ENCODE measurements at places on chromosomes 4 and X.

DNA sequence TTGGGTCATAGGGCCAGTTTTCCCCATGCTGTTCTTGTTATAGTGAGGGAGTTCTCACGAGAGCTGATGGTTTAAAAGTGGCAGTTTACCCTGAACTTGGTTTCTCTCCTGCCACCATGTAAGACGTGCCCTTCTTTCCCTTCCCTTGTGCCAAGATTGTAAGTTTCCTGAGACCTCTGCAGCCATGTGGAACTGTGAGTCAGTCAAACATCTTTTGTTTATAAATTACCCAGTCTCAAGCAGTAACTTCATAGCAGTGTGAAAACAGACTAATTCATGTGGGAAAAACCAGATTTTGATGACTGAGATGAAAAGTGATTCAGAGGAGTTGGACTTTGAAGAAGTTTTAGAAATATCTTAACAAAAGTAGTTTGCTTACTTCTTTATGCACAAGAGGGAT is 101.4 kb downstream of the ARHGAP10 start:
- DNase-seq, result no peak

DNA sequence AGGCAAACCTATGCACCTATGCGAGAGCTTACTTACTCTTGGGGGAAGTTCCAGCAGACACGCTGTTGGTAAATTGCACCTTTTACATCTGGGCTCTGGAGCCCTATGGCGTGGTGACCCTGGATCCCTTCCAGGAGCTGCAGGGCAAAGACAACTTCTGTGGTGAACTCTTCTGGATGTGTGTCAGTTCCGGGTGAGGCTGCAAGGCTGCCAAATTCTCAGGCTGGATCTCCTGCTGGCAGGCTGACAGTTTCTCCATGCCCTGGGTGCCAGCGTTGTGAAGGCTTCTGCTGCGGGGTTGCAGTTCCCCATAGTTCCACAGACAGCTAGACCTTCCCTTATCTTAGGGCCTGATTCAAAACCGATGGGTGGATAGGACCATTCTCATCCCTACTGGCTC is 37.9 kb downstream of the RAP2C start:
- DNase-seq, result no peak

DNA sequence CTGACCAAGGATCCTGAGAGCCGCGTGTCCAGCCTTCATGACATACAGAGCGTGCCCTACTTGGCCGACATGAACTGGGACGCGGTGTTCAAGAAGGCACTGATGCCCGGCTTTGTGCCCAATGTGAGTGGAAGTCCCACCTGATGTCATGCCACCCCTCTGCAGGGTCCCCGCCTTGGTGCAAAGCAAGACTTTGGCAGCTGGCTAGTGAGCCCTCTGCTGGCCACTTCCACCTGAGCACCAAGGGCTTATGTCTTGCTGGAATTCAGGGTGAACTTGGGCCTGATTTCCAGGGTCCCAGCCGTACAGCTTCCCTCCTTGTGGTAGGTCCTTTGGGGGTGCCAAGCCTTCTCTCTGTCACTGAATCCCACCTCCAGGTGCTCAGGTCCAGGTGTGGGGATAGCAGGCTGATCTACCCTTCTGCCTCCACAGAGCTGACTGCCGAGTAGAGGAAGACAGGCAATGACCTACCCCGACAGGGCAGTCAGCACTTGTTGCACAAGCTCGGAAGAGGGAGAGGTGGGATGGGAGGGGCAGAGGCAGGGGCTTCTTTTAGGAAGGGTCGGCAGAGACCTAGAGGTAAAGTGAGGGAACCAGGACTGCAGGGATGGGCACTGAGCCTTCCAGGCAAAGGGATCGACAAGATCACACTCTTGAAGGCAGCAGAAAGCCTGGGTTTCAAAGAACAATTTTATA is 248.1 kb downstream of the EVC2 start:
- DNase-seq, result no peak

DNA sequence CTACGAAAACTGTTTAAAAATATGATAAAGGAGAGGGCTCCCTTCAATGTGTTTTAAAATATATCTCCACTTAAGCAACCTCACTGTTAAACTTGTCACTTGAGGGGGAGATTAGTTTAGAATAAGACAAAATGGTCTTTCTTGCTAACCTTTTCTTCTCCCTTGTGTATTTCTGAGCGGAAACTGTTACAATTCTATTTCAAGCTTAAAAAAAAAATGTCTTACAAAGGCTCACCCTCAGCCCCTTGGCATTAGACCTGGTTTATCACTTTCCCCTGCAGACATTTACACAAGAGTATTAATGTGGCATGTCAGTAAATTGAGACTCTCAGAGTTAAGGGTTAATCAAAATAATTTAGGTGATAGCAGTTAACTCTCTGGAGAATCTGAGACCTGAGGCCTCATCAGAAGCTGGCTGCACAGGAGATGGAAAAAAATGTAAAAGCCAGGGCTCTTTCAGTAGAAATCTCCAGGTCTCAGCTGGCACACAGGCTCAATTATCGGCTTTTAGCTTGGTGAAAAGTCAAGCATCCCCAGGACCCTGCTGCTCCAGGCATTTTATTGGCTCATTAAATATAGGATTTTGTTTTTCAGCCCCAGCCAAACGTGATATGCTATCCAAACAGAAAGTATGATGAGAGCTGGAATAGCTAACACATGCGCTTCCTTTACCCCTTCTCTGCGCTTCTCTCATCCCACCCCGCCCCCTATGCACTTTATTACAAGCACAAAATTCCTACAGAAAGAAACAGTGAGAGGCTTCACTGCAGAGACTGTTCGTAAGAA is 130.5 kb downstream of the PPA2 start:
- DNase-seq, result no peak

DNA sequence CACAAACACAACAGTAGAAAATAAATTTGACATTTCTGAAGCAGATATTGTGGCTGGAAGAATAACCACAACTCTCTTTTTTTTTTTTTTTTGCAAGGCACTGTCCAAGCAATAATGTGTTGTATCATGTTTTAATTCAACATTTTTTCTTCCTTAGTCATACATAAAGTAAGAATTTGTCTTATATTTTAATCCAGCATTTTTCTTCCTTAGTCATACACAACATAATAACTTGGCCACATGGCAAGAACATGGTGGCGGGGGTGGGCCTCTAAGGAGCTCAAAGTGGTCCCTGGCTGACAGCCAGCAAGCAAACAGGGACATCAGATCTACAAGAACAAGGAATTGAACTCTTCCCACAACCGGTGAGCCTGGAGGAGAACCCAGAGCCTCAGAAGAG is 20.2 kb downstream of the FBXW7 start:
- no peak for DNase-seq

GRCh38 chr4:174538123-174538875 is 16.0 kb upstream of the HPGD start:
- no peak for DNase-seq

DNA sequence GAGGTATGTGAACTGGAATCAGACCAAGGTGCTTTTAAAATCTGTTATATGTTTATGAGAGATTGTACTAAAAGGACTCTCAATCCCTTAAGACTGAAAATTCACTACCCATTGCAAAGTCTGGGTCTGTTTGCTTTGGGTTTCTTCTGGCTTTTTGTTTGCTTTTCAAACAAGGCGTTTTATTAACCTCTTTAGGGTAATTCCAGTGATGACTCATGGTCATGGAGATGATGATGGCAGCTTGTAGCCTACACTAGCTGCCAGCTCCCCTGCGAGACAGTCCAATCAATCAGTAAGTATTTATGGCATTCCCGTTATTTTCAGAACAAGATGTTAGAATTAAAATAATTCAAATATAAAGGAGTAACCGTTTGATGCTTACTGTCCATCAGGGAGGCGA is 643.8 kb upstream of the FTHL17 start:
- DNase-seq, result no peak

DNA sequence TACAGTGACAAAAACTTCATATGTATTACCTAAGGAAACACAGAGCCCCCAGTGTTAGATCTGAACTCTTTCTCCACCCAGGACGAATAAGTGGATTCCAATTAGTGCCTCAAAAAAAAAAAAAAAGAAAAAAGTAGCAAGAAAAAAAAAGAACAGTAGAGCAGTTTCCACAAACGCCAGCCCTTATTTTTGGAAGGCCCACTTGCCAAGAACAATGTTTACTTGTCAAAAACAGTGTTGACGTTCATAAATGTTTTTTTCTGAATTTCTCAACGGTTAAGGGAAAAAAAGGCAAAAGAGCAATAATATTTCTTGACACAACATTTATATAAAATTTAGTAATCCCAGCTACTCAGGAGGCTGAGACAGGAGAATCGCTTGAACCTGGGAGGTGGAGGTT is 38.7 kb downstream of the DHRSX start:
- DNase-seq, result no peak

GRCh38 chrX:149948016-149948415 is 9.7 kb upstream of the EOLA2 start:
- no peak for DNase-seq

- DNase-seq, result no peak
Observed at GRCh38 chr4:22407361-22407760, 108.5 kb downstream of the ADGRA3 start.

DNA sequence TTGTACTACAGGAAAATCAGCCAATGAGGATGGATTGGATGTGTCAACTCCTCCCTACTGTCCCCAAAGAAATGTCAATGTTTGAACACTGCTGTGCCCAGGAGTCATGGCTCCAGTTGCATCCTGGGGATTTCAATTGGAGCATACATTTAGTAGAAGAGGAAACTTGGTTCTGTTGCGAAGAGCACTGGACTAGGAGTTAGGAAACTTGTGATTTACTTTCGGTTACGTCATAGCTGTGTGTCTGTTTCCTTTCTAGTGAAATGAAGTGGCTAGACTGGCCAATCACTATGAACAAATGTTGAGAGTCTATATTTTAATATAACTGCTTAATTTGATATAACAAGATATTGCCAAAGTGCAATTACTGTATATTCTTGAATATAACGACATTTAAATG is 35.2 kb downstream of the ARL9 start:
- DNase-seq, result no peak

DNA sequence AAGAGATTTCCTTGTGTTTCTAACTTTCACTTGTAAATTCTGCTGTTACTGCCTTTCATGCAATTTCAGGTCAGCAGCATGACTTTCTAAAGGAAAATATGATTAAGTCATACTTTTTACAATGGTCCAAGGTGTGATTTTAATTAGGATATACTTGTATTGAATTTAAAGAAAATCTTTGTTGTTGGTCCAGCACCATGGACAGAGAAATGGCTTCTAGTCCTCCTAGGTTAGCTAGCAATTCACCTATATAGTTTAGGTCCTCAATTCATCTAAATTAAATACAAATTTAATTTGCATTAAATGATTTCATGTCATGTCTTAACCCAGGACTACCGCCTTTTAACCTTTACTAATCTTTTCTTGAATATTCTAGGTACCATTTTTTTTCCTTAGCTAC is 304.9 kb upstream of the RPS6KA3 start:
- no peak for DNase-seq

DNA sequence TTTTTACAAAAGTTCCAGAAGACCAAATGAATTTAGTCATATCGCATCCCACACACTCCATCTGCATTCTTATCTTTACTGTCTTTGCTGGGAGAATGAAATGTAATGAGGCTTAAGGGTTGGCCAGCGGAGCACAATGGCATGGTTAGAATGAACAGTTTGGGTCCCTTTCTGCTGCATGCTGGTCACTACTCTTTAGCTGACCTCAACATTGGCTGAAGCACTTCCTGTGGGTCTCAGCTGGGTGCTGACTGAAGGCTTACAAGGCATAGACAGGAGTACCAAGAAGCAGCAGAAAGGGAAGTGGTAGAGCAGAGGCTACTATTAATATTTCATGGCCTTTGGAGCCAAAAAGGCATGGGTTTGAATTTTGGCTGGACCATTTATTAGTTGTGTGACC is 159.4 kb upstream of the GPC4 start:
- DNase-seq, result no peak

DNA sequence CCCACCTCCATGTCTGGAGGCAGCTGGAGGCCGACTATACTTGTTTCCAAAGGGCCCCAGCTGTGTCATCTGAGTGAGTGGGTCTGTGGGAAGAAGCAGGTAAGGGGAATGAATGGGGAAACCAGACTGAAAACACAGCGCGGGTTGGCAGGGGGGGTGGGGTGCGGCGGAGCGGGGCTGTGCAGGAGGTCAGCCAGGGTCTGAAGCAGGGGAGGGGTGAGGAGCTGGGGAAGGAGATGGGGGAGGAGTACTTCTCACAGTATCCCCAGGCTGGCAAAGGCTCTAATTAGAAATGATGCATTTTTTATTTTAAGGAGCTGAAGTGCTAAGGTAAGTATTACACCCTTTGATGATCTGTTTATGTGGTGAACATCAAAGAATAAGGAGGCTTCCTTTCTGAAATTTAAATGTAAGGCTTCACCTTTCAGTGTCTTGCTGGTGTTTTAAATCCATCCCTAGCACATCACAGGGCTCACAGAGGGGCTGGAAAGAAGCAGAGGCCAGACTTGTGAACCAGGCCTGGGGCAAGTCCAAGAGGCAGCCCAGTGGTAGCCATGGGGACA is 37.5 kb downstream of the SMIM20 start:
- no peak for DNase-seq

DNA sequence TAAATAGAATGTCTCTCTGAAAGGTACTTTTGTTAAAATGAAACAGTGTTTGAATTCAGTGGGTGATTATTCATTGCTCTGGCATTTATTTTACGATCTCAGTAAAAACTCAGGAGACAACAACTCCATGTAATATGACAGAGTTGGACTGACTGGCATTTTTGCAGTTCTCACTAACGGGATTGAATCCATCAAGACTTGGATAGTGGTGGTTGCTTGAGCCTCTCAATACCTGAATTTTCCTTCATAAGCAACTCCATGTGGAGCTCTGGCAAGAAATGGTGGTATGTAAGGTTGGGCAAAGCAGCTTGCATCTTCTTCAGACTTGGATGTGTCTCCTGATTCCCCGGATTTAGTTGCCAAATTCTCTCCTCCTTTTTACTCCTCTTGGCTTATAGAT is 72.7 kb downstream of the FRMPD4 start:
- DNase-seq, result no peak

- DNase-seq, result no peak
Observed at GRCh38 chr4:56646341-56646740, 34.8 kb downstream of the HOPX start.

DNA sequence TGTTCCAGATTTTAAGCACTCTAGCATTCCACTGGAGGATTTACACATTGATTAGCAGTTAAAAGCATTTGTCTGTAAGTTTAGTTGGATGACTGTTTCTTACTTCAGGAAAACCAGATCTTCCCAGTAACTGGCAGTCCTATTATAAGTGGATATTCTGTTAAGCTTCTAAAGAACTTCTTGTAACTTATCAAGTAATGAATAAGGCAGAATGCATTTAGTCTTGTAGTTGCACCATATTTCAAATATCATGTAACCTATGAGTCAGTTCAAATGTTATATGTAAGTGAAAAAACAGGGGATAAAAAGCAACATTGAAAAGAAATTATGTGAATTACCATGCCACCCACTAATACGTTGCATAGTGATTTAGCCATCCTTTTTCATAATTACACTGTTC is 30.2 kb upstream of the TENM3 start:
- no peak for DNase-seq

DNA sequence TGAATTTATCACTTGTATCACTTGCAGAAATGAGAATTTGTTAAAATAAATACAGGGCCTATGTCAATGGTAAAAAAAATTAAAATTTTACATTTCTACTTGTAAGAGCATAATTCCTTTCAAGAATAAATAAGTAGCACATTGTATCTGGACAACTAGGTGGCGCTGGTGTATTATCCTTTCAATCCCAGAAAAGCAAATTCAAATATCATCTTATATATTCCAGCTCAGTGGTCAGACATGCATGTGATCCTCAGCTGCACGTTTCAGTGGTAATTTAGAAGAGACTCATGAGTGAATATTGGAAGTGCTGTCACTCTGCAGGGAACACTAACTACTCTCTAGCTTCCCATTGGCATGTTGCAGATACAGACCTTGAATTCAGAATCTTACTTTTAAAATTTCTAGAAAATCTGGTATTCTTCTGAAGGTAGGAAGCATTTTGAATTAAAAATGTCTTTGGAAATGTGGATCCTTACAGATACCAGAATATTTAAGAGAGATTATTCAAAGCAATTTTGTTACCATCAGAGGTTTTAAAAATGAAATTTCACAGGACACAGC is 1414.7 kb upstream of the TENM3 start:
- no peak for DNase-seq

Measured in CD4-positive, alpha-beta T cell treated with Interleukin-1 beta for 1 hour (primary cell).